ENCODE measurements at places on chromosomes 13 and 19.

GRCh38 chr19:35740108-35740422, 2.2 kb downstream of the IGFLR1 start:
- no peak for DNase-seq

- DNase-seq = no peak
Observed at GRCh38 chr13:106349080-106349931, 186.2 kb downstream of the EFNB2 start.

DNA sequence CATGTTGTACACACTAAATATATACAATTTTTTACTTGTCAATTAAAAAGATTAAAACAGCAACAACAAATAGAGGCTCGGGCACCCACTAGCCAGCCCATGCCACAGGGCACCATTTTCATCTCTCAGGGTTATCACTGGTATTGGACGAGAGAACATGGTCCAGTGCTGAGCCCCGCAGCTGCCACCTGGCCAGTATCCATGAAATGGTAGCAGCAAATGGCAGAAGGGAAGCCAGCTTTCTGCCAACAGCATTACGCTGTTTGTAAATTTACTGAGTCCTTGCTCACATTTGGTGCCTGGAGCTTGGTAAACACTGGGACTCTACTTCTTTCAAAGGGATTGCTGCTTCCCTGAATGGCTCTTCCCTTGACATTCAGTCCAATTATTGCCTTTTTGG, 87.9 kb upstream of the WASF3 start:
- DNase-seq = no peak

- no peak for DNase-seq
Observed at GRCh38 chr13:43544631-43545030, 242.1 kb downstream of the ENOX1 start.

DNA sequence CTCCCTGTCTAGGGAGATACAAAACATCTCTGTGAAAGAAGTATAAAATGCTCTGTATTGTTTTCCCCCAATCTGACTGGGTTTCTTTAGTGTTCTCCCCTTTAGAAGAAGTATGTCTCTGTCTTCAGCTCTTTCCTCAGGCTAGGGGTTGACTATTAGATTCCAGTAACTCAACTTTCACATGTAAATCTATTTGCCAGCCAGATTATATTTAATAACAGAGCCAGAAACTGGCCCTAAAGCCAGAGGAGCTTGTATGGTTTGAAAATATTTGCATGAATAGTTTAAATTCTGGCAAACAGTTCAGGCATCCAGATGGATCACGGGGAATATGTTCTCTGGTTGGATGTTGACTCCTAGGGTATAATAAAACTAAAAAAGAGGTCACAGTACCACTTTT, 22.3 kb upstream of the CYSLTR2 start:
- no peak for DNase-seq

- peak; percentile 18 for DNase-seq
Observed at GRCh38 chr13:48578516-48579164, 45.8 kb upstream of the RCBTB2 start.

DNA sequence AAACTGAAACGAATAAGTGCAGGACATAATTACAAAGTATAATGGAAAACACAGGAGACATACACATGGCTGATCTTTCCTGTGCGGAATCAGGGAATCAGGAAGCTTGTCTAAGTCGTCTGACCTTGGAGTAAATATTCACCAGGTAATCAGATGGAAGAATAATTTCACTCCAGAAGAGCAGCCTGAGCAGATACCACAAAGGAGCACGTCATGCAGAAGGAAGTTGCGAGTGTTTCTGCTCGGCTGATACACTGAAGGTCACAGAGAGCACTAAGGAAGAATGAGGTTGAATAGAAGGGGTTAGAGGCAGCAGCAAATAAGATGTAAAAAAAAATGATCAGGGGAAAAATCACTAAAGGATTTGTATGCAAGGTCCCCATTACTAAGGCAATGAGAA, 122.3 kb upstream of the GPC6 start:
- DNase-seq = no peak

DNA sequence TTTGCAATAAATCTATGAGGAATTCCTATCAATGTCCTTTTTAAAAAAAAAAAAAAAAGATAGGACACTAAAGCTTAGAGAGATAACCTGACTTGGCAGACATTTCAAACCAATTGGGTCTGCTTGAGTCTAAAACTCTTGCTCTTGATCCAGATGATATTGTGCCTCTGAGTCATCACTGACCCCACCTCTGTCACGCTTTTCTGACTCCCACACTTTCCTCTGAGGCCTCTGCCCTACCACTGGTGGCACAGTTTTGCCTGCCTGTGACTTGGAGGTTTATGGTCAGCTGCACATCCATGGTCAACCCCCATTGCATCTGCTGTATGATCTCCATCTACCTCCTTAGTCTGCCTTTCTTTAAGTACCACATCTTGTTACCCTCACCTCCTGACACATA, 328.7 kb downstream of the SPRY2 start:
- no peak for DNase-seq

DNA sequence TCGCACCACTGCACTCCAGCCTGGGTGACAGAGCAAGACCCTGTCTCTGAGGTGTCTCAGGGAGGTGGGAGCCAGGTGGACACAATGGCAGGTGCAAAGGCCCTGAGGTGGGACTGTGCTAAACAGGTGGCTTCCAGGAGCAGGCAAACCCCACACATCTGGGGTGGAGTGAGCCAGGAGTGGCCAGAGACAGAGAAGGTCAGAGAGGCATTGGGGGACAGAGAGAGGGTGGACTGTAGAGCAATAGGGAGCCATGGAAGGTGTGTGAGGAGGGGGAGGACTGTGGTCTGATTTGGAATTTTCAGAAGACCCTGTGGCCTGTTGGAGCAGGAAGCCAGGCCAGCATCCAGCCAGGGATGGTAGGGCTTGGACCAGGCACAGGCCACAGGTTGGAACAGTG, 4.7 kb downstream of the MEF2B start:
- DNase-seq = no peak

DNA sequence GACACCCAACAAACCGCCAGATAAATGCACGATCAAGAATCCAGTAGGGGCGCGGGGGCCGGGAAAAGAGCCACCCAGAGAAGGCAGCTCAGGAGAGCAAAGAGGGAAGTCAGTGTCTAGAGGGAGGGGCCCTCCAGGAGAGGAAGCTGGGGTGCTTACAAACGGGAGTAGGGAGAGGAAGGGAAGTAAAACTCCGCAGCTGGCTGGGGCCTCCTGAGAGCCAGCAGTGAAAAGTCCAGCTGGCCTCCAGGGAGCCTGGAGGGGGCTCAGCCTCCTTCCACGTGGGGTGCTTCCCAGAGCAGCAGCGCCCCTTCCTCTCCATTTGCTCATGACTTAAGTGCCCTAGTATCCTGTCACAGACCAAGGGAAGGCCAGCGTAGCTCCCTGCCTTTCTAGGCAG, 51.8 kb downstream of the TMED1 start:
- no peak for DNase-seq

- no peak for DNase-seq
Observed at GRCh38 chr13:85009447-85009846, 789.8 kb downstream of the SLITRK6 start.

- no peak for DNase-seq
Observed at GRCh38 chr13:106562301-106562700, 5.6 kb downstream of the ARGLU1 start.

GRCh38 chr13:21674490-21675009, 3.7 kb downstream of the FGF9 start:
- no peak for DNase-seq

GRCh38 chr19:30214651-30215051, 157.5 kb upstream of the ZNF536 start:
- DNase-seq = no peak

GRCh38 chr19:45263013-45263412, 11.9 kb downstream of the MARK4 start:
- no peak for DNase-seq

DNA sequence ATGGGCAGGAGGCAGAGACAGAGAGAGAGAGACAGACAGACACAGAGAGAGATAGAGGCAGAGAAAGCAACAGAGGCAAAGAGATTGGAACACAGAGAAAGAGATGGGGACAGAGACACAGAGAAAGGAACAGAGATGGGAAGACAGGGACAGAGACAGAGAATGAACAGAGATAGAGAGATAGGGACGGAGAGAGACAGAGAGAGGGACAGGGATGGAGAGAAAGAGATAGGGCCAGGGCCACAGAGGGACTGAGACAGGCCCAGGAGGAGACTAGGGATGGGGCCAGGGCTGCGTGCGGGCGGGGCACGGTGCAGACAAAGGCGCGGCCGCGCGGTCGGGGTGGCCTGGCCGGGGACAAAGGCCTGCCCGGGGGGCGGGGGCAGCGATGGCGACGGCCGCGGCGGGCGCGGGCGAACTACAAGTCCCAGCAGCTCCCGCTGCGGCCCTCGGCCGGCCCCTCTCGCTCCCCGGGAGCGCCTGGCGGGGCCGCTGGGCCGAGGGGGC, at the start of gene ZNF358:
TSS of gene ZNF358 (plus strand) at position 459 of the 507 bp plus-strand sequence. CDS start 3,140 bp downstream, outside the sequence.
- no peak for DNase-seq

- DNase-seq = peak; percentile 21
Observed at GRCh38 chr13:114283576-114283975, 2.2 kb downstream of the UPF3A start.

DNA sequence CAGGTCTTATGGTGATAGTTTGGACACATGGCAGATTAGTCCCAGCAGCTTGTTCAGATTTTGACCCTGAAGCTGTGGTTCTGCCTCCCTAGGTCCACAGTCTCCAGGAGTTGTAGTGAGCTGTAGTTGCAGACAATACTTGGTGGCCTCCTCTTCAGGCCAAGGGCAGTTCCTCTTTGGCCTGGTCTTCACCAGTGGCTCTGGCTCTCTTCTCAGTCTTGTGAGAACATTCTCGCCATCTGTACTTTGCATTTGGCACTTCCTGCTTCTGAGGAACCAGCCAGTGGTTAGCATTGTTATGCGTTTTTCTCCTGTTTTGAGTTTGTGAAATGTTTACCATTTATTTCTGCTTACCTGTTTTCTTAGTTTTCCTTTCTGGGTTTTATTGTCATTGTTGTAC, 40.7 kb downstream of the PCCA start:
- DNase-seq = peak; percentile 18

GRCh38 chr13:107332188-107332587, 764.3 kb upstream of the ARGLU1 start:
- no peak for DNase-seq

DNA sequence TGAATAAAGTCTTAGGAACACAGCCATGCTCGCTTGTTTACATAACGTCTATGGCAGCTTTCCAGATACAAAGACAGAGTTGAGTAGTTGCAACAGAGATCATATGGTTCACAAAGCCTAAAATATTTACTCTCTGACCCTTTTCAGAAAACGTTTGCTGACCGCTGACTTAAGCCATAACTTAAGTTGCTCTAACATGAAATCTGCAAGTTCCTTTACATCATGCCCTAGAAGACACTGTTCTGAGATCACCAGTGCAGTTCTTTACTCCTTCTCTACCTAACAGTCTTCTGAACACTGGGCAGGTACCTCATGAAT, 166.4 kb downstream of the DCLK1 start:
- no peak for DNase-seq

- DNase-seq = no peak
Observed at GRCh38 chr13:99987154-99988019, 5.8 kb downstream of the ZIC2 start.

- no peak for DNase-seq
Observed at GRCh38 chr19:9828551-9829063, 889 bp downstream of the UBL5 start.

DNA sequence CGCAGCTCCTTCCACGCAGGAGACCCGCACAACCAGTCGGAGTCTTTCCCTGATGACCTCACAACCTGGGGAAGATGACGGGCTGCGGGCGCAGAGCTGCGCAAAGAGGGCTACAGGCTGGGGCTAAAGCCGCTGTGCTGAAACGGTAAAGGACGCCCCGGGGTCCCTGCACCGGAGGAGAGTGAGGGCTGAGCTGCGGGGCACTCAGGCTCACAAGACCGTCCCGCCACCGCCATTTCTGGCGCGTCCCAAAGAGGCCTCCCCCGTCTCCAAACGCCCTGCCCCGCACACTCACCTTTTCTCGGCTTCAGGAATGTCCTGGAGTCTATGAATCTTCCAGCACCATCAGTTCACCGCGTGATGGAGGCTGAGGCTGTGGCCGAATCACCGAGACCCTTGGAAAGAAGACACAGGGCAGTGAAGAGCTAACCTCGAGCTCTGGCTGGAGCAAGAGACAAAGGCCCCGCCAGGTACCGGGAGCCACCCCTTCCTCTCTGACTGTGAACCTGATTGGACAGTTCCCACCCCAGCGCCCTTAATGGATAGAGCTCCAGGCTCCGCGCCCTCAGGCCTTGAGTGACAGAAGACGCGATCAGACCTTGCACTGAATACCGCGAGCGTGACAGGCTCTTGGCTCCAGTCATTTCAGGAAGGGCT, 41.8 kb upstream of the ZNF429 start:
- peak; percentile 90 for DNase-seq

GRCh38 chr13:26678796-26679195, 81.8 kb downstream of the GPR12 start:
- DNase-seq = no peak

- no peak for DNase-seq
Observed at GRCh38 chr13:107466326-107467099, 748.8 kb downstream of the LIG4 start.

DNA sequence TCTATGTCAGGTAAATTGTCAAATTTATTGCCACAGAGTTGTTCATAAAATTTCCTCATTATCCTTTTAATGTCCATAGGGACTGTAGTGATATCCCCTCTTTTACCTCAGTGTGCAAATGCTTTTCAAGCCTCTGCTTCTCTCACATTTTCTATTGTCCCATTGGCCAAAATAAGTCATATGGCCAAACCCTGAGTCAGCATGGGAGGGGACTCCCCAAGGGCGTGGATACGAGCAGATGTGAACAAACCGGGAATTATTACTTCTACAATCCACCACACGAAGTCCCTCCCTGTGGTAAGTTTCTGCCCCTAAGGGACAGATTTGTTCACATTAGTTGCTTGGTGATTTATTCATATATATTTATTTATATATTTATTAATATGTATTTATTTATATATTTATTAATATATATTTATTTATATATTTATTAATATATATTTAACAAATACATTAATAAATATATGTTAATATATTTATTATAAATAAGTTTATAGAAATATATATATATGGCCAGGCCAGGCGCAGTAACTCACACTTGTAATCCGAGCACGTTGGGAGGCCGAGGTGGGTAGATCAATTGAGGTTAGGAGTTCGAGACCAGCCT, 20.1 kb upstream of the CAMSAP3 start:
- peak; percentile 42 for DNase-seq

GRCh38 chr19:18020212-18021085, 12.5 kb downstream of the ARRDC2 start:
- no peak for DNase-seq

DNA sequence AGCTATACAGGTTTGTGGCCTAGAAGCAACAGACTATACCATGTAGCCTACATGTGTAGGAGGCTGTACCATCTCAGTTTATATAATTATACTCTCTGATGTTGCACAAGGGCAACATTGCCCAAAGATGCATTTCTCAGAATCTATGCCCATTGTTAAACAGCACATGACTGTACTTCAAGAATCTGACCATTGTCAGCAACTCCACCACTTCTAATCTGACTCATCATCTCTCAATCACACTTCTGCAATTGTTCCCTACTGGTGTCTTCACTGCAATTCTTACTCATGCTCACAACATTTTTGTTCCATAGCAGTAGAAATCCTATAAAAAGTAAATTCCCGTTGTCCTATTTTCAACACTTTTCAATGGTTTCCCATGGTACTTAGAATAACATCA, 63.9 kb upstream of the ATXN8OS start:
- DNase-seq = no peak

Measured in NAMALWA (cell line).